Urinary bladder (tissue), 4 donors: ENCODE measurements at places on chromosomes 1 and 21. TPM values are rescaled to one million over a fixed set of nuclear protein-coding genes. Genes with fewer than 3 reads are reported as not detected.

KIF26B gene
- total RNA-seq: 12.2 TPM

APOBEC4 gene
- not detected for total RNA-seq

PKLR gene
- not detected for total RNA-seq

ILF2 gene
- total RNA-seq: 132 TPM

TLCD4 gene
- 28.1 TPM for total RNA-seq

ADAM30 gene
- total RNA-seq: not detected

ASPM gene
- 48.5 TPM for total RNA-seq

VASH2 gene
- 19.7 TPM for total RNA-seq

C1QTNF12 gene
- 0.53 TPM for total RNA-seq

TRNP1 gene
- total RNA-seq: 7.1 TPM

CITED4 gene
- 2.0 TPM for total RNA-seq

XPR1 gene
- total RNA-seq: 33.6 TPM

HFM1 gene
- 27.5 TPM for total RNA-seq

DMRTA2 gene
- not detected for total RNA-seq

CGN gene
- total RNA-seq: 5.9 TPM

SERTAD4 gene
- total RNA-seq: 6.9 TPM

HSD3B1 gene
- total RNA-seq: not detected

FALEC gene
- not detected for total RNA-seq

GBP2 gene
- 49.8 TPM for total RNA-seq

UBXN10 gene
- total RNA-seq: 2.4 TPM

PLEKHM2 gene
- 23.5 TPM for total RNA-seq

LCE6A gene
- total RNA-seq: not detected

CA6 gene
- not detected for total RNA-seq

ZNF695 gene
- 2.7 TPM for total RNA-seq

RHD gene
- total RNA-seq: 0.69 TPM

RUSC1 gene
- total RNA-seq: 13.8 TPM

KCTD3 gene
- total RNA-seq: 93.6 TPM

LAMC1 gene
- total RNA-seq: 279 TPM

KCNK1 gene
- 7.2 TPM for total RNA-seq

LCE1A gene
- not detected for total RNA-seq

CRNN gene
- total RNA-seq: not detected

S100A8 gene
- total RNA-seq: 16.5 TPM

NRIP1 gene
- 104 TPM for total RNA-seq

CFHR4 gene
- not detected for total RNA-seq

ATPAF1 gene
- 33.3 TPM for total RNA-seq

KLHDC7A gene
- total RNA-seq: 3.3 TPM

NDC1 gene
- 28.7 TPM for total RNA-seq

PDE9A gene
- total RNA-seq: 13.5 TPM

USH2A gene
- total RNA-seq: 0.16 TPM

TFF2 gene
- total RNA-seq: not detected

NBPF4 gene
- not detected for total RNA-seq

C1orf226 gene
- 1.4 TPM for total RNA-seq

OR2T35 gene
- total RNA-seq: not detected

CNR2 gene
- total RNA-seq: 0.11 TPM

CRP gene
- not detected for total RNA-seq

ZNF683 gene
- not detected for total RNA-seq

KRTAP19-1 gene
- not detected for total RNA-seq

OR6K3 gene
- not detected for total RNA-seq

ANGPTL3 gene
- not detected for total RNA-seq

RWDD3 gene
- total RNA-seq: 41.3 TPM

RASAL2 gene
- total RNA-seq: 29.2 TPM

IRF6 gene
- 25.0 TPM for total RNA-seq

FCRL2 gene
- total RNA-seq: 0.26 TPM

LHX8 gene
- 1.6 TPM for total RNA-seq

CHIA gene
- total RNA-seq: not detected

SPRR2B gene
- not detected for total RNA-seq

TRIM46 gene
- 0.85 TPM for total RNA-seq

DAB1 gene
- 4.9 TPM for total RNA-seq
